ENCODE measurements at places on chromosomes 7 and 10. TPM values are rescaled to one million over a fixed set of nuclear protein-coding genes. Genes with fewer than 3 reads are reported as not detected.

The GRM3 gene
- total RNA-seq: not detected

The LIPK gene
- not detected for total RNA-seq

DNA sequence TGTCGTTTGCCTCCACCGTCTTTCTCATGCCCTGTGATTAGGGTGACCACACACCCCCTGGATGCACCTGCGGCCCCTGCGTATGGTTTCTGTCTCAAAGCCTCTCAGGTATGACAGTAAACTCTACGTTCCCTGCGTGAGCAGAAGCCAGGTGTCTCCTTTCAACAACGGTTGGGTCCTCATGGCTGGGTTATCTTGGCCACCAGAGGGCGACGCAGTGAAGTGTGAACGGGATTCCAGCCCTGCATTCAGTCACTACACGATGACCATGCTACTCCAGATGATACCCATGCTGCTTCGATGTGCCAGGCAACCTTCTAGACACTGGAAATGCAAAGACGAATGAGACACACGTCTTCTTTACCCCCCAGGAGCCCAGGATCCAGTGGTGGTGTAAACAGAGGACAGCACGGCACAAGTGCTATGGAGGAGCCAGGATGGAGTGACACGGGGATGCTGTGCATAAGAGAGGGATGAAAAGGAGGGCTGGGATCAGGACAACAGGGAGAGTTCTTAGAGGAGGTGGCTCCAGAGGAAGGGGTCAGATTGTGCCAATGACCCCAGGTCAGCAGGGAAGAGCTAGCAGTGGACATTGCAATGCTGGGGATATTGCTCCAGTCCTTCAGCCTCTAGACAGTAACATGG, 228.1 kb upstream of the PFKP start:
- no peak overlapping the region for H3K4me3 ChIP-seq
- H3K36me3 ChIP-seq: no peaks in the 10 kb centered on the region
- H3K27ac ChIP-seq: no peak overlapping the region
- peaks cover 12% of the 10 kb centered on the region for H3K27me3 ChIP-seq
- no peaks in the 10 kb centered on the region for H3K4me1 ChIP-seq

The PNLIPRP2 gene
- total RNA-seq: not detected

The HOXA9 gene
- total RNA-seq: 69.0 TPM

DNA sequence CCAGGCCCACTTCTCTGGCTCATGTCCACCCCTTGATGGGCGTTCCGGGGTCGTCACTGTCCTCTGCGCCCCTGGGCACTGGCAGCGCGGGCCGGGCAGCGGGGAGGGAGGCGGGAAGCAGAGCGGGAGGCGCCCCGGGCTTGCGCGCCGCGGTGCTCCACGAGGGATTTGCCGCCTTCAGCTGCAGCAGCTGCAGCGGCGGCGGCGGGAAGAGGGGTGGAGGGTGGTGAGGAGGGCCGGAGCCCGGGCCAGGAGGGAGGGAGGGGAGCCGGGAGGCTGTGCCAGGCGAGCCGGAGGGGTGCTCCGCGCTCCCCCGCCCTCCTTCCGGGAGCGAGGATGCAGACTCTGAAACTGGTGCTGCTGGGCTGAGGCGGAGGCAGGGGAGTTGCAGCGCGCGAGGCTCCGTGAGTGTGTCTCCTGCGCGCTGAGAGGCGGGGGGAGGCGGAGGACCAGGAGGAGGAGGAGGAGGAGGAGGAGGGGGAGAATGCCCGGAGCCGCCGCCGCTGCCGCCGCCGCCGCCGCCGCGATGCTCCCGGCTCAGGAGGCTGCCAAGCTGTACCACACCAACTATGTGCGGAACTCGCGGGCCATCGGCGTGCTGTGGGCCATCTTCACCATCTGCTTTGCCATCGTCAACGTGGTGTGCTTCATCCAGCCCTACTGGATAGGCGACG, at the start of gene LHFPL3:
TSS of gene LHFPL3 (plus strand) at position 308 of the 674 bp plus-strand sequence.
- no peak for DNase-seq
- H3K4me3 ChIP-seq: no peak within 1 kb of the TSS
- H3K4me1 ChIP-seq: no peaks in the 10 kb centered on the region
- no peaks in the 10 kb centered on the region for H3K36me3 ChIP-seq

DNA sequence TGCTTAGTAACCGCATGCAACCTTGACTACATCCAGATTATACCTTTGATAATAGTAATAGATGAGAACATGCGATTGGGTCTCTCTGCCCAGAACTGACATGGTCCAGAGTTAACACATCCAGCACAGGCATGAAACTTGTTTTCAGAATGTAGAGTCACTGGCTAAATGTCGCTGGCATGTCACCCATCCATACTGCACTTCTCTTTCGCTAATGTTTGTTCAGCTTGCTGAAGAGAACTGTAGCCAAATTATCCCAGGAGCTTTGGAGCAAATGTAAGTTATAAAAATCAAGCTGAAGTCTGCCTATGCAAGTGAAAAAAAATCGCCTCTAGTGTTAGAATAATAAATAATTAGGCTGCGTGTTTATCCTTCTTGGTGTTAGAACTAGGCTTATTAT, 98.2 kb downstream of the PRTFDC1 start:
- H3K4me1 ChIP-seq: peaks cover 36% of the 10 kb centered on the region
- DNase-seq: no peak
- H3K27me3 ChIP-seq: no peaks in the 10 kb centered on the region
- H3K27ac ChIP-seq: no peak overlapping the region
- no peaks in the 10 kb centered on the region for H3K36me3 ChIP-seq

- no peaks in the 10 kb centered on the region for H3K4me1 ChIP-seq
- H3K4me3 ChIP-seq: no peak overlapping the region
- H3K36me3 ChIP-seq: no peaks in the 10 kb centered on the region
- no peak overlapping the region for H3K27ac ChIP-seq
- no peaks in the 10 kb centered on the region for H3K27me3 ChIP-seq
These were observed 11.7 kb downstream of the CREB5 start for GRCh38 chr7:28423918-28424514.

- no peak for DNase-seq
- no peak overlapping the region for H3K27ac ChIP-seq
- H3K4me1 ChIP-seq: peaks cover 17% of the 10 kb centered on the region
These were observed 57.2 kb upstream of the LYZL2 start for GRCh38 chr10:30686708-30687107.

GRCh38 chr10:3433131-3433530, 260.5 kb upstream of the PITRM1 start:
- DNase-seq: no peak
- no peak overlapping the region for H3K27ac ChIP-seq
- no peaks in the 10 kb centered on the region for H3K36me3 ChIP-seq
- H3K4me3 ChIP-seq: no peak overlapping the region
- no peaks in the 10 kb centered on the region for H3K27me3 ChIP-seq
- no peaks in the 10 kb centered on the region for H3K4me1 ChIP-seq

DNA sequence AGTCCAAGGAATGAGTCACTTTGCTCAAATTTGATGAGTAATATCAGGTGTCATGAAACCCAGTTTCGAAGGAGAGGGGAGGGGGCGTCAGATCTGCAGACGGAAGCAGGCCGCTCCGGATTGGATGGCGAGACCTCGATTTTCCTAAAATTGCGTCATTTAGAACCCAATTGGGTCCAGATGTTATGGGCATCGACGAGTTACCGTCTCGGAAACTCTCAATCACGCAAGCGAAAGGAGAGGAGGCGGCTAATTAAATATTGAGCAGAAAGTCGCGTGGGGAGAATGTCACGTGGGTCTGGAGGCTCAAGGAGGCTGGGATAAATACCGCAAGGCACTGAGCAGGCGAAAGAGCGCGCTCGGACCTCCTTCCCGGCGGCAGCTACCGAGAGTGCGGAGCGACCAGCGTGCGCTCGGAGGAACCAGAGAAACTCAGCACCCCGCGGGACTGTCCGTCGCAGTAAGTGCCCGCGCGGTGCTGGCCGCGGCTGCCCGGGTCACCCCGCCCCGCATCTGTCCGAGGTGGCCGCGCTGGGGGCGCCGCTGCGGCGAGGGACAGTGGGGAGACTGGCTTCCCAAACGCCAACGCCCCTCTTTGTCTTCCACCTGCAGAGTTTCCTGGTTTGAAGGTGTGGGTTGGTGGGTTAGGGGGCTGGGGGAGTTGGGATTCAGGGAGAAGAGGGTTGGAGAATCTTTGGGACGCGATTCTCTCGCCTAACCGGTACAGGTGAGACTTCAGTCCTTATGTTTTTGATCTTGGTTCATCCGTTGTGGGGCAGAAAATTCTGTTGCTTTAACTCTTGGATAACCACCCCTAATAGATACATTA, at the start of gene TAC1:
TSS of gene TAC1 (plus strand) at position 351 of the 829 bp plus-strand sequence. CDS start 527 bp downstream, outside the sequence.
- H3K27me3 ChIP-seq: peaks cover 80% of the 10 kb centered on the region
- no peak within 1 kb of the TSS for H3K4me3 ChIP-seq
- H3K36me3 ChIP-seq: no peaks in the 10 kb centered on the region
- no peaks in the 10 kb centered on the region for H3K4me1 ChIP-seq

- H3K36me3 ChIP-seq: no peaks in the 10 kb centered on the region
- no peaks in the 10 kb centered on the region for H3K27me3 ChIP-seq
- H3K27ac ChIP-seq: peak overlapping the region; percentile 77
- DNase-seq: no peak
- H3K4me1 ChIP-seq: peaks cover 24% of the 10 kb centered on the region
- H3K4me3 ChIP-seq: 0 out of 2 replicates have a peak overlapping the region, but pooled peaks have one; percentile 22
These were observed 34.3 kb downstream of the HTRA1 start for GRCh38 chr10:122495406-122496340.

DNA sequence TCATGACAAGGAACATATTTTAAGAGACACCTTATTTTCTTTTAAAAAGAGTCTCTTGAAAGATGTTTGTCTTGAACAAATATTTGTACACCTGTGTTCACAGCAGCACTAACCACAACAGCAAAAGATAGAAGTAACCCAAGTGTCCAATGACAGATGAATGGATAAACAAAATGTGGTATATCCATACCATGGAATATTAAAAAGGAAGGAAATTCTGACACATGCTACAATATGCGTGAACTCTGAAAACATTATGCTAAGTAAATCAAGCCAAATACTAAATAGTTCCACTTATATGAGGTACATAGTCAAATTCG, 17.8 kb downstream of the SGMS1 start:
- DNase-seq: peak; percentile 74
- H3K4me3 ChIP-seq: peak overlapping the region; percentile 3
- H3K27me3 ChIP-seq: no peaks in the 10 kb centered on the region
- H3K36me3 ChIP-seq: no peaks in the 10 kb centered on the region
- H3K4me1 ChIP-seq: peaks cover 74% of the 10 kb centered on the region

- no peak overlapping the region for H3K27ac ChIP-seq
- no peaks in the 10 kb centered on the region for H3K36me3 ChIP-seq
- no peaks in the 10 kb centered on the region for H3K4me1 ChIP-seq
- no peak overlapping the region for H3K4me3 ChIP-seq
- H3K27me3 ChIP-seq: no peaks in the 10 kb centered on the region
- no peak for DNase-seq
These were observed 85.1 kb downstream of the WASHC2A start for GRCh38 chr10:50152792-50153272.

The SIRT1 gene
- total RNA-seq: 20.8 TPM

DNA sequence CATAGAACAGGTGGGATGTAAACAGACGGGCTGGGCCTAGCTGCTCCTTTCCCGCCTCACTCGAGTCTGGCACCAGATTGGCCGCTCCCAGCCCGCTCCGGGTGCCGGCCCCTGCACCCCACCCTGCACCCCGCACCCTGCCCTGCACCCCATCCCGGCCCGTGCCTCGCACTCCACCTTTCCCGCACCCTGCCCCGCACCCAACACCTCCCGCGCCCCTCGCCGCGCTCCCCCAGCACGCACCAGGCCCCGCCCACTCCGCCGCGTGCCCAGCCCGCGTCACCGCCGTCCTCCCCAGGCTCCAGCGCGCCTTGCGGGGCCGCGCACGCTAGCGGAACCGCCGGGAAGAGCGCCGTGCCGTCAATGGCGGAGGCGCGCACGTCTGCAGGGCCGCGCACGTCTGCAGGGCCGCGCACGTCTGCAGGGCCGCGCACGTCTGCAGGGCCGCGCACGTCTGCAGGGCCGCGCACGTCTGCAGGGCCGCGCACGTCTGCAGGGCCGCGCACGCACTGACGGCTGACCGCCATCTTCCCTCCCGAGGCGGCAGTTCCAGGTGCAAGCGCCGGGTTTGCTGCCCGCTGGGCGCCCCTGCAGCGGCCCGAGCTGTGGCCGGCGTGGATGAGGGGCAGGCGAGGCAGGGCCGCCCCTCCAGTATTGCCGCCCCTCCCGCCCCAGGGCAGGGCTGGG, at the start of gene UBE3C:
TSS of gene UBE3C (plus strand) at position 503 of the 687 bp plus-strand sequence. CDS start 347 bp downstream, outside the sequence.
- peak within 1 kb of the TSS; percentile 58 for H3K27ac ChIP-seq
- H3K27me3 ChIP-seq: no peaks in the 10 kb centered on the region
- peaks cover 31% of the 10 kb centered on the region for H3K4me1 ChIP-seq
- peaks cover 24% of the 10 kb centered on the region for H3K36me3 ChIP-seq
- peak; percentile 88 for DNase-seq

- H3K4me1 ChIP-seq: peaks cover 24% of the 10 kb centered on the region
- 0 out of 2 replicates have a peak, but pooled peaks cover 4% of the 10 kb centered on the region for H3K36me3 ChIP-seq
- no peaks in the 10 kb centered on the region for H3K27me3 ChIP-seq
- peak overlapping the region; percentile 97 for H3K27ac ChIP-seq
- H3K4me3 ChIP-seq: peak overlapping the region; percentile 48
These were observed 78.9 kb downstream of the SVIL start for GRCh38 chr10:29555746-29556481.

DNA sequence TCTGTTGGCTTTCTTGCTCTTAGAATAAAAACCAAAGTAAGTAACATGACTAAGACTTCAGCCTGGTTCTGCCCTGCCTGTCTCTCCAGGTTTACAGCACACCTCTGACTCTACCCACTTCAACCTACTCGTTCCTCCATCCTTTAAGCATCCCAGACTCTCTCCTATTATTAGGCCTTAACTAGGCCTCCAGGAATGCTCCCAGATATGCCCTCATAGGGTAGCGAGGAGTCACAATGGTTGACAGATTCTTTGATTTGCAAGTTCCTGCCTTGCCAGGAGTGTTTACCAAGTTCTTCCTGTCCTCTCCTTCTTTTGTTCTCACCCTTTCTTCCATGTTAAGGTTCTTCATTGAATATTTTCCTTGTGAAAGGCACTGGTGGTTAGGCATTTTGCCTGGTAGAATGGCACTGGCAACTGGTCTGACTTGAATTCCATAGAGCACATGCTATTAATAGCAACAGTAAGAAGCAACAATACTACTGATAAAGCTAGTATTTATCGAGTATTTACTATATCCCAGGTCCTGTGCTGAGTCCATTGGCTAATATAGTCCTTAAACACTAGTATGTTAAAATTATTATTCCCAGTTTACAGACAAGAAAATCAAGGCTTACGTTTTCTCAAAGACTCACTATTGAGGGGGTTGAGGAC, 327.9 kb upstream of the PRKCQ start:
- no peak overlapping the region for H3K4me3 ChIP-seq
- DNase-seq: no peak
- H3K36me3 ChIP-seq: no peaks in the 10 kb centered on the region
- no peak overlapping the region for H3K27ac ChIP-seq
- H3K27me3 ChIP-seq: no peaks in the 10 kb centered on the region
- H3K4me1 ChIP-seq: 0 out of 2 replicates have a peak, but pooled peaks cover 4% of the 10 kb centered on the region

GRCh38 chr10:107616031-107616430, 451.5 kb upstream of the SORCS1 start:
- no peak overlapping the region for H3K27ac ChIP-seq
- no peaks in the 10 kb centered on the region for H3K27me3 ChIP-seq
- no peak overlapping the region for H3K4me3 ChIP-seq
- H3K36me3 ChIP-seq: no peaks in the 10 kb centered on the region
- no peak for DNase-seq

DNA sequence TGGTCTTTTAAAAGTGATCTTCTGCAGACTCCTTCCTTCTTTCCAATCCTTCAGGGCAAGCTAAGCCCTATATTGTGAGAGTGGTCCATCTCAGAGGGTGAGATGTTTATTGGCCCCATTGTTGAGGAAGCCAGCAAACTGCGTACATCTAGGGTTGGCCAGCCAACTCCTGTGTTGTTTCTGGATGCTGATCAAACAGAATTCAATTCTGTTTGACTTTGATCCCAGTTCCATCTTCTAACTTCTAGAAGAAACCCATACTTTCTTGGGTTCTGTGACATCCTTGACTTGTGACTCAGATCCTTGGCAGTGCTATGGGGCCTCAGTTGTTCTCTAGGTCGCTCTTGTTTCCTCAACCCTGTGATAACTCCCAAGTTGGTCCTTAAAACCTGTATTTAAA, 116.2 kb downstream of the LSMEM1 start:
- H3K27me3 ChIP-seq: no peaks in the 10 kb centered on the region
- DNase-seq: no peak
- H3K27ac ChIP-seq: no peak overlapping the region
- no peaks in the 10 kb centered on the region for H3K36me3 ChIP-seq
